NAMALWA (cell line): ENCODE measurements at places on chromosomes 11 and 22.

- no peak for DNase-seq
These were observed 584 bp downstream of the NOX4 start for GRCh38 chr11:89490602-89490980.

- no peak for DNase-seq
These were observed 76.9 kb downstream of the DSCAML1 start for GRCh38 chr11:117720061-117720511.

GRCh38 chr11:9861860-9862725, 198.2 kb downstream of the SWAP70 start:
- peak; percentile 72 for DNase-seq

GRCh38 chr11:2846056-2846455, 39.5 kb downstream of the CDKN1C start:
- DNase-seq: no peak

- no peak for DNase-seq
These were observed 55.8 kb downstream of the IRAG1 start for GRCh38 chr11:10637731-10638151.

- no peak for DNase-seq
These were observed 520.4 kb upstream of the LUZP2 start for GRCh38 chr11:23976426-23976825.

DNA sequence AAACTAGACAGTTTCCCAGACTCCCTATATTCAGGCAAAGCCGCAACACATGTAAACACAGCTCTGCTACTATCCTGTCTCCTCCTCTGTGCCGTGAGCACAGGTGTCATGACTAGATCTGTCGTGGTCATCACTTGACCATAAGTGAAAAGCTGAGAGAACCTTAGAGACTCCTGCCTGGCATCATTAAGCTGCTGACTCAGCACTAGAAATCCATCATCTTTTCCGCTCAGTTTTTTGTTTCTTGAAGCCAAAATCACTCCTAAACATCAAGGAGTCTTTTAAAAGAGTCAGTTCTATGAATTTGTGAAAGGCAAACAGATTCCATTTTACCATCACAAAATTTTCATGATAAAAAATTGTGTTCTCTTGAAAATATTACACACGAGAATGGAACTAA, 102.5 kb upstream of the TP53AIP1 start:
- no peak for DNase-seq

- no peak for DNase-seq
These were observed 1.4 kb downstream of the MDK start for GRCh38 chr11:46382646-46383403.

- no peak for DNase-seq
These were observed 16.2 kb upstream of the RAC2 start for GRCh38 chr22:37260155-37260795.

DNA sequence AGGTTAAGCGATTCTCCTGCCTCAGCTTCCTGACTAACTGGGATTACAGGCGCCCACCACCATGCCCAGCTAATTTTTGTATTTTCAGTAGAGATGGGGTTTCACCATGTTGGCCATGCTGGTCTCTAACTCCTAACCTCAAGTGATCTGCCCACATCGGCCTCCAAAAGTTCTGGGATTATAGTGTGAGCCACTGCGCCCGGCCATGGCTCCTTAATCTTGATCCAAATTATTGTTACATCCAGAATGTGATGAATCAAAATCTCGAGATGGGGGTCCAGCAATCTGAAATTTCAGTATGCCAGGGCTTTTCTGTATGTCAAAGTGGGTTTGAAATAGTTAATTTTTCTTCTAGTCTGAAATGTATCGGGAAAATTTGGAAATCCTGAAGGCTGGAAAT, 3.7 kb downstream of the RPL27A start:
- no peak for DNase-seq

- DNase-seq: no peak
These were observed 87.3 kb downstream of the ARHGAP8 start for GRCh38 chr22:44839721-44840120.

- DNase-seq: no peak
These were observed 34.7 kb upstream of the RFPL3 start for GRCh38 chr22:32322986-32323385.

- no peak for DNase-seq
These were observed 33.0 kb downstream of the PRR5L start for GRCh38 chr11:36328966-36329673.

GRCh38 chr11:86931548-86932258, 23.5 kb downstream of the FZD4 start:
- no peak for DNase-seq

- no peak for DNase-seq
These were observed 6.2 kb downstream of the EIF3L start for GRCh38 chr22:37855462-37855861.

- peak; percentile 26 for DNase-seq
These were observed 98.0 kb upstream of the TBCEL start for GRCh38 chr11:120925944-120926343.

DNA sequence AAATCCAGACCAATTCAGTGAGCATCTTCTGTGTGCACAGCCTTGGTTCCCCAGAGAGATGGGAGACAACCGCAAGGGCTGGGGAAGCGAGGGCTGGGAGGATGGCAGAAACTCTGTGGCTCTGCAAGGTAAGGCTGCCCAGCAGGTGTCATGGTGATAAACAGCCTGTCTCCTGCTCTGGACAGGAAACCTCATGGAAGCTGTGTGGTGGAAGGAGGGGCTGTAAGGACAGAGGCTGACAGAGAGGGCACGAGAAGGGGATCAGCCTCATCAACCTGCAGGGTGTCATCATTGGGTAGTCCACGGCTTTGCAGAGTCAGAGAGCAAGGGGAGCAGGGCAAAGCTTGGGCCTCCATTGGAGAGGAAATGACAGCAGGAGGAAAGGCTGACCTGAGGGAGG, 138.4 kb upstream of the CADM1 start:
- no peak for DNase-seq

GRCh38 chr22:48161298-48161697, 1398.8 kb downstream of the TBC1D22A start:
- DNase-seq: no peak

GRCh38 chr11:64887757-64888405, 9.5 kb upstream of the EHD1 start:
- peak; percentile 82 for DNase-seq

DNA sequence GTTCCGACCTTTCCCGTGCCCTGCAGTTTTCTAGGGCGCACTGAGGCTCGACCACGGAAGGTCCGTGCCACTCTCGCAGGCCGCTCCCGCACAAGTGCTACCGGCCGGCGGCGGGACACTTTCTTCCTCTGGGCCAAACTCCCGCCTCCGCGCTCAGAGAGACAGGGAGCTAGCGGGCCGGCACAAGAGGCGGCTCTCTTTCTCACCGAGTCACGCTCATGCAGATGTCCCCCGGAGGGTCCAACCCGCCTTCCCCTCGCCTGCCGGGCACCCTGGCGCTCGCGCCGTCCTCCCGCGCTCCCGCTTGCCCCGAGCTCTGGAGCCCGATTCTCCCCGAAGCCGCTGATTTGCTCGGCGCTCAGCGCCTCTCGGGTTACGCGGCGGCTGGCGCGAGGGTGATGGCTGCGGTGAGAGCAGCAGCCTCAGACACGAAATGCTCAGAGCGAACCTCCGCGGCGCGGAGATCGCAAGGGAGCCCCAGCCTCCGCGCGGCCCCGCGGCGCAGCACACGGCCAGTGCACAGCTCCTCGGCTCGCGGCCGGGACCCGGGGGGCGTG, 1.0 kb downstream of the LMO1 start:
- no peak for DNase-seq

DNA sequence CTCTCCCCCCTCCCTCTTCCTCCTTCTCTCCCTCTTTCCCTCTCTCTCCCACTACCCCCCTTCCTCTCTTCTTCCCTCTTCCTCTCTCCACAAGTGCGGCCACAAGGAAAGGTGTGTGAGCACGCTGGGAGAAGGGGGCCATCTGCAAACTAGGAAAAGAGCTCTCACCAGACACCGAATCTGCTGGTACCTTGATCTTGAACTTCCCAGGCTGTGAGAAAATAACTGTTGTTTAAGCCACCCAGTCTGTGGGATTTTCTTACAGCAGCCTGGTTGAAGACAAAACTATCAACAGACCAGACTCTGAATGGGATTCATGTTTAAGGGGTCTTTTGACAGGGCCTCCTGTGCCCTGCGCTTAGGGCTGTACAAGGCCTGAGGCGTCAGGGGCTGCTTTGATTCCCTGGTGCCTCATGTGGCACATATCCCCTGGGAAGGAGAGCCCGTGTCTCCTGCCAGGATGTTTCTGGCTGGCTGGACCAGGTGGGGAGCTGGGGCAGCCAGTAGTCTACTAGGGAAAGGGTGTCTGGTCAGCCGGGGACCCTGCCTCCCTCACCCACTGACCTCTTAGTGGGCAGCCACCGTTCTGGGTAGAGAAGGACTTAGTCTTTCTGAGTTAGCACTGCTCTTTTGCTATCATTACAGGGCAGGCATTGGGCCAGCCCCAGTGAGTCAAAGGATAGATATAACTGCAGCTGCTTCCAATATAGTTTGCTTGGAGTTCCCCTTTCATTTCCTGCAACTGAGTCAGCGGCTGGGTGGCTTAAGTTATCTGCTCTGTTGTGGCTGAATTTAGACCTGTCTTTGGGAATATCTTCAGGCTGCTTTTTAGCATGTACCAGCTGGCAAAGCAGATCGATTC, 6.2 kb downstream of the PANX1 start:
- no peak for DNase-seq

GRCh38 chr11:6269994-6270393, 10.4 kb downstream of the CCKBR start:
- no peak for DNase-seq
